BJ (cell line): ENCODE measurements at places on chromosomes 16 and 17.

GRCh38 chr17:70624211-70624610, 454.9 kb downstream of the KCNJ2 start:
- no peak for DNase-seq

GRCh38 chr17:82913304-82914043, 73.7 kb upstream of the ZNF750 start:
- DNase-seq, result no peak

DNA sequence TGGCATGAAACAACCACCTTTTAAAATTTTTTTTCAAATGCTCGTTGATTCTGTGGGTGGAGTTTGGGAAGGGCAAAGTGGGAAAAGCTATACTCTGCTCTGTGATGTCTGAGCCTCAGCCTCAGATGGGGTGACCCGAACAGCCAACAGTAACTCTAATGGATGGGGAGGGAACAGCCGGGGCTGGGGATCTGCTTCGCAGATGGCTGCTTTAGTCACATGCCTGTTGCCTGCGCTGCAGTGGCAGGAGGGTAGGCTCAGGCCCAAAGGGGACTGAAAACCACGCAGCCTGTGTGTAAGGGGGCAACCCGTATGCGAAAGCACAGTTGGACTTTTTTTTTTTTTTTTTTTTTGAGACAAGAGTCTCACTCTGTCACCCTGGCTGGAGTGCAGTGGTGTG, 14.9 kb upstream of the MAPK3 start:
- no peak for DNase-seq

DNA sequence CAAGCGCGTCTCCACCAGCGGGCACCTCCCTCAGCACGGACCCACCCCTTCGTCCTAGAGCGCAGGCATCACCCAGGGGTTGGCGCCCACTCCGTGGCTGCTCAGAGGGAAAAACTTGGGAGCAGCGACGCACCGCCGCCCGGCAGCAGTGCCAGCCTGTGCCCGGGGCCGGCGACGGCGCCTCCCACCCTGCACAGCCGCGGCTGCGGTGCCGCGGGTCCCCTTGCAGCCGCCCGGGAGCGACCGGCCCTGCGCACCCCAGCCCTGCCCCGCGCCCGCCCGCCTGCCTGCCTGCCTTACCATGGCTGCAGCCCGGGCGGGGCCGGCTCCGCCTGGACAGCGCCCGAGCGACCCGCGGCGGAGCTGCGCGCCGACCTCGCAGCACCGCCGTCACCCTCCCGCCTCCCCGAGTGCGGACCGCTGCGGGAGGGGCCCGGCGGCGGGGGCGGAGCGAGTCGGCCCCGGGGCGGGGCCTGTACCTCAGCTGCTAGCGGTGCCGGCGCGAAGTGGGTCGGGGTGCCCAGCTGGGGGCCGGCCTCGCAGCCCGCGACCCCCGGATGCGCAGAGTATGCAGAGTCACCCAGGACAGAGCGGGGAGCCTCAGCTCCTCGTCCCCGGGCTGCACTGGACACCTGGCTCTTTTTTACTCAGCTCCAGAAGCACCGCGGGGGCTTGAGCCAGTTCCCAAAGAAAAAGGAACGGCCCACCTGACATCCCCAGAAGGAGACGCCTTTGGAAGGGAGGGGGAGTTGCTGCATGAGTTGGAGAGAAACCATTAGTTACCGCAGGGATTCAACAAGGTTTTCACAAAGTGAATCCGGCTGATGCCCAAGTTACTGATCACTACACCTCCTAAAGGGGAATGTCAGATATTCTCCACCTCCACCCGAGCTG, 17.5 kb upstream of the MTMR4 start:
- no peak for DNase-seq

DNA sequence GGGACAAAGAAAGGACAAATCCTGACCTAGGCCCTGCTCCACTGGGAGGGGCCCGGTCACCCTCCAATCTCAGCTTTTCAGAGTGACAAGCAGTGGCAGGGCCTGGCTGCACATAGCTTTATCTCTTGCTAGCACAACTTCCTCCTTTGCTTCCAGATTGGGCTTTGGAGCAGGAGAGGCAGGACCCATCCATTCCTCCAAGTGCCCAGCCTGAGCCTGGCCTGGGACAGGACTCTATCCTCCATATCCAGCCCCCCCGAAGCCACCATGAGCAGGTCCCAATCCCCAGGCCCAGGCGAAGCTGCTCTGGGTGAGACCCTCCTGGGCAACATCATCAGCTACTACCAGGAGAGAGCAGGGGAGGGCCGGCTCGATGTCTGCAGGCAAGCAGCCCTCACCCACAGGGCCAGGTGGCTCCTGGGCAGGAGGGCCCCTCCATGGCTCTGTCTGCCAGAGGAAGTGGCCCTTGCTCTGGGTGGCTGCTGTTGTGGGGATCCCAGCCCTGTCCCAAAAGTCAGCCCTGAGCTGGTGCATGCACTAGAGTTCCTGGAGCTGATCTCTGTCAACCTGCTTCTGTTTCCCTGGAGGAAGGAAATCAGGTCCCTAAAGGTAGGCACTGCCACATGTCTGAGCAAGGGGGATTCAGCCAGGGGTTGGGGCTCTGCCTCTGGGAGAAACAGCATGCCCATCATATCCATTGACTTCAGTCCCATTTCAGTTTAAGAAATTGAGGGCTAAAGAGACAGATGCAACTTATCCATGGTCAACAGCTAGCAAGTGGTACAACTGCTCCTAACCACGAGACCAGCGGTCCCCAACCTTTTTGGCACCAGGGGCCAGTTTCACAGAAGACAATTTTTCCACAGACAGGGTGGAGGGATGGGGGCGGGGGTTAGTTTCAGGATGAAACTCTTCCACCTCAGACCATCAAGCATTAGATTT, 58.9 kb downstream of the TK2 start:
- no peak for DNase-seq

DNA sequence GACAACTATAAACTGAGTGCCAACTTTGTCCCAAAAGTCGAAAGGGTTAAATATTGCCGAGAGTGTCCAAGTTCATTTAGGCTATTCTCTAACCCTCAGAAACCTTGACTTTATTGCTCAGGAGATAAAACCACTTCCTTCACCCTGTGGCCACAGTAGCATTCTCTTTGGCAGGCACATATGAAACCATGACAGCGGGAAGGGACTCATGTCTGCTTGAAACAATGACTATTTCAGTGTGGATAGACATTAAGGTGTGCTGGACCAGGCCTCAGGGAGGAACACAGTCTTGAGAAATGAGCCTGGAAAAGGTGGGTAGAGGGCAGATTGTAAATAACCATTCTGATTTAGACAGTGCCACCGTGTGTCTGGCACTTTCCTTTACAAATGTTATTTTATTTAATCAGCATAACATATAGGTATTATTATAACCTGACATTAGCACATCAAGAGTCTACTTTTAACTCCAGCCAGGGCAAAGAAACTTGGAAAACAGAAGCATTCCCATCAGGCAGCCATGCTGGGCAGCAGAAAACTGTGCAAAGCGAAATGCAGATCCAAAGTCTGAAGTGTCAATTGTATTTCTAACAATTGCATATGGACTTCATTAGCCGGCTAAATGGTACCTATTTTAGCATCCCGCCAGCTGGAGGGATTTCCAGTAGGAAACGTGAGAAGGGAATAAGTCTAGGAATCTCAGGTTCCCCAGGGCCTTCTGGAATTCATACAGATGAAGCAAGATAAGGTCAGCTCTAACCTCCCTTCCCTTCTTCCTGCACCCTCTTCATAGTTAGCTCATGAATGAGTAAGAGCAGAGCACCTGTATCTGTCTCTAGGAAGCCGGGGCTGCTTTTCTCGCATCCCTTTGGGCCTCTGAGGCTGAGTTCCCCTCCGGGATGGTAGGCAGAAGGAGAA, 212.8 kb upstream of the ELAC2 start:
- no peak for DNase-seq

DNA sequence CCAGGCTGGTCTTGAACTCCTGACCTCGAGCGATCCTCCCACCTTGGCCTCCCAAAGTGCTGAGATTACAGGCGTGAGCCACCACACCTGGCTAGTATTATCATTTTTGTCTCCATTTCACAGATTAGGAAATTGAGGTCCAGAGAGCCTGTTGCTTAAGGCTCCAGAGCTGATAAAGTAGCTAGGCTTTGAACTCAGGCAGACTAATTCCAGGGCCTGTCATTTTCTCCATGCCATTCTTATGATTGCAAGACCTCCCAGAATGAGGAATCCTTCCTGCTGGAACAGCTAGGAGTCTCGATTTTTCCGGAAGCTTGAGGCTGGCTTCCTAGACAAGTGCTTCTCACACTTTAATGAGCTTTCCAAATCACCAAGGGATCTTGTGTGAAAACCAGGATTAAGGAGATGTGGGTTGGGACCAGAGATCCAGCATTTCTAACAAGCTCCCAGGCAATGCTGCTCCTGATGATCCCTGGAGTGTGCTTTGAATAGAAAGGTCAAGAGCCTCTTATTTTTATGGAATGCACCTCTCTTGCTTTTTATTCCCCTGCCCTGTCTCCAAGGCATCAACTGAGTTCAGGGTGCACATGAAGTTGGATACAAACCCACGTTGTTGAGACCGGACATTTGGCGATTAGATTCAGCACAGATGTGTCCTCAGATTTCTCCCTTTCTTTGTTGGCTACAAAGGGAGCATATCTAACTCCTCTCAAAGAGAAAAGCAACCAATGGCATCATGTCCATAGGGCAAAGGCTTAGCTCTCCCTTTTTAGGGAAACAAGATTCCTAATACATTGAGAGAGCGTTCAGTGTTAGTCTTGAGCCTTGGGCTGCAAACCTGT, 40.3 kb upstream of the FAM20A start:
- no peak for DNase-seq

GRCh38 chr17:47620503-47621245, 29.0 kb upstream of the KPNB1 start:
- no peak for DNase-seq

DNA sequence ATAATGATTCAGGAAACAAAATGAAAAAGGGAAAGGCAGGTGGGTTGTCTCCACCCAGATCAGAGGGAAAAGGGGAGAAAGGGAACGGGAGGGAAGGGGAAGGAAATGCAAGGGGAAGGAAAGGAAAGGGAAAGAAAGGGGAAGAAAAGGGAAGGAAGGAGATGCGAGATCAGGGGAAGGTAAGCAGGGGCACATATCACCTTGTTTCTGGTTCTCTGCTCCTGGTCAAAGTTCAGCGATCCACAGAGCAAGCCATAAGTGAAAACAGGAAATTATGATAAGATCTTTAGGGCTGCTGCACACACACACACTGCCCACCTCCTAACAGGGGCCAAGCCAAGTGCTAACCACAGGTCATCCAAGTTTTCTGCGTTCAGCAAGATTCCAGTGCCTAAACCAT, 37.5 kb upstream of the GRIN2A start:
- no peak for DNase-seq

GRCh38 chr17:142102-142661, 4.8 kb downstream of the SCGB1C2 start:
- DNase-seq, result no peak

GRCh38 chr17:63634816-63635215, 12.6 kb downstream of the MAP3K3 start:
- DNase-seq, result no peak

- no peak for DNase-seq
Measured at GRCh38 chr17:36808180-36808661, 129.1 kb upstream of the LHX1 start.

DNA sequence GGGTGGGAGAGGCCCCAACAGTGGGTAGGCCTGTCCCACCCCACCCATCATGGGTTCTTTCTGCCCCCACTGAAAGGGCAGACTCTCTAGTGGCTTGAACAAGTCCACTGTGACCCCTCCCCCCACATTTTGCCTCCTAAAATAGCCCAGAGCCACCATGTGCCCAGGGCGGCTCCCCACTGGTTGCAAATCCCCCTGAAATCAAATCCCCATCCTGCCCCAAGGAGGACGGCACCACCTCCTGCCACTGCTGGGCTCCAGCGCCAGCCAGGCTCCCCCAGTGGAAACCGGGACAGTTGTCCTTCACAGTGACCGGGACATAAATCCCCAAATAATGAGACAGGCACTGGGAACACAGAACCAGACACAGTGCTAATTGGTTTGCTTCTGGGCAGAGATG, 20.5 kb downstream of the ZNF385C start:
- DNase-seq, result no peak

GRCh38 chr17:58527949-58528348, 13.5 kb upstream of the MTMR4 start:
- no peak for DNase-seq

DNA sequence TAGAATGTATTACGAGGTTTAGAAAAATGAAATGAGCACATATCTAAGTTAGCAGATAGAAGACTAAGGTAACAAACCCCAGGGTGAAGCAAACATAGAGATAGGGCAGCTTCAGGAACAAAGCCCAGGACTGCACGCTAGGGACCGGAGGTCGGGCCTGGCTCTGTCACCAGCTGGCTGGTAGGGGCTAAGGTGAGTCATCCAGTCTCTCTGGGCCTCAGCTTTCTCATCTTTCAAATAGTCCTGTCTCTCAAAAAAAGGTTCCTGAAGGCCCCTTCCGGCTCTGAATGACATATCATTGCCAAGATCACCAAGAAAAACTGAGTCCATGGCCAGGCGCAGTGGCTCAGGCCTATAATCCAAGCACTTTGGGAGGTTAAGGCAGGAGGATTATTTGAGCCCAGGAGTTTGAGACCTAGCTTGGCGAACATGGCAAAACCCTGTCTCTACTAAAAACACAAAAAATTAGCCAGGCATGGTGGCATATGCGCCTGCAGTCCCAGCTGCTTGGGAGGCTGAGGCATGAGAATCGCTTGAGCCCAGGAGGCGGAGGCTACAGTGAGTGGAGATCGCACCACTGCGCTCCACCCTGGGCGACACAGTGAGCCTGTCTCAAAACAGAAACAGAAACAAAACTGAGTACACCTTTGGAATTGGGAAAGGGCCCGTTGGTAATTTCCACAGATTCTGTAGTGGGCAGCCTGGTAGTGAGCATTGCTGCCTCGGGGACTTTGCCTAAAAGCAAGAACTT, 26.0 kb downstream of the PKD1L3 start:
- no peak for DNase-seq

- DNase-seq, result no peak
Measured at GRCh38 chr17:74585711-74586110, 6.4 kb downstream of the CD300LD start.

GRCh38 chr16:82201351-82201750, 31.3 kb upstream of the MPHOSPH6 start:
- no peak for DNase-seq

DNA sequence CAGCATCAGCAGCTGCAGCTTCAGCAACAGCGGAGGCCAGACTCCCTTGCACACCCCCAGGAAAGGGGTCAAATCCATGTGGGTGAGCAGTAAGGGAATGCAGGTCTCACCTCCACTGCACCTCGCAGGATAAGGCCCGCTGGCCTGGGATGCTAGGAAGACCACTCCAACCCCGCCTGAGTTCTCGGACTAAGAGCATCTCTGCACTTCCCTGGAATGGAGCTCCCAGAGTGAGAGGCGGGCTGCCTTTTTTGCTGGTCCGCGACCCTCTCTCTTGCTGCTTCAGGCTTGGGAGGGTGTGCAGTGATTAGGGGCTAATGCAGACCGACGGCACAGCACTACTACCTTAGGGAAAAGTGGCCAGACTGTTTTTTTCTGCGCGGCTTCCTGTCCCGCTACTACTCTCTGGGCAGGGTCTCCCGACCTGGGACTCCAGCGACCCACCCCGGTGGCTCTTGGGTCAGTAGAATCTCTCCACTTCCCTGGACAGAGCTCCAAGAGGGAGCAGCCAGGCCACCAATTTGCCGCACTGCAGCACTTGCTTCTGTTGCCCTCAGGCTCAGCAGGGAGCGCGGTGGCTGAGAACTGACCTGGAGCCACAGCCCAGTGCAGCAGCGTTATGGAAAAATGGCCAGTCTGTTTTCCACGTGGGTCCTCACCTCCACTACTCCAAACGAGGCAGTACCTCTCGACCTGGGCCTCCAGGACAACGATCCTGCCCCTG, 480.4 kb downstream of the CDH8 start:
- DNase-seq, result no peak

GRCh38 chr17:62923258-62924150, 42.5 kb upstream of the TANC2 start:
- DNase-seq, result no peak

GRCh38 chr16:24013864-24014645, 178.3 kb downstream of the PRKCB start:
- no peak for DNase-seq
